ENCODE measurements at places on chromosomes 6 and 20.

- DNase-seq: no peak
Observed at GRCh38 chr6:169162249-169162648, 91.4 kb downstream of the THBS2 start.

- DNase-seq: no peak
Observed at GRCh38 chr6:166418691-166419143, 36.0 kb upstream of the MPC1 start.

GRCh38 chr20:16848061-16848460 lies 99.9 kb downstream of the OTOR start:
- DNase-seq: no peak

DNA sequence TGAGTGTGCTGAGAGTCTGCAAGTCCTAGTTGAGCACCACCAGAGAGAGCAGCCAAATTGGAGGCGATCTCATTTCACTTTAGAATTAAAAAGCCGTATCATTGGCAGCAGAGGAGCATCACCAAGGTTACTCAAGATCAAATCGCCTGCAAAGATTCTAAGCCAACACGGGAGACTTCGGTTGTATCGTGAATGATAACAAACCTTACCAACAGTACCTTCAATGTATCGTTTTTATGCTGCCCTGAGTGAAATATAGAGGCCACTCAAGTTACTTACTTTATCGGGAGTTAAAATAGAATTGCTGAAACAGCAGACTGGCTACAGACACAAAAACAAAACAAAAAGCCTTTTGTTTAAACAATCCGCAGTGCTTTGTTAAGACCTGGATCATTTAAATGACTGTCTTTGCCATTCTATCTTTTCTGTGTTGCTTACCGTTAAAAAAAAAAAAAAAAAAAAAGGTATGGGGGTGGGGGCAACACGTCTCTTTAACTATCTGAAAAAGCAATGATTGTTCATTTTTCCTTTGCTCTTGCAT lies 14.2 kb downstream of the NHSL1 start:
- no peak for DNase-seq

DNA sequence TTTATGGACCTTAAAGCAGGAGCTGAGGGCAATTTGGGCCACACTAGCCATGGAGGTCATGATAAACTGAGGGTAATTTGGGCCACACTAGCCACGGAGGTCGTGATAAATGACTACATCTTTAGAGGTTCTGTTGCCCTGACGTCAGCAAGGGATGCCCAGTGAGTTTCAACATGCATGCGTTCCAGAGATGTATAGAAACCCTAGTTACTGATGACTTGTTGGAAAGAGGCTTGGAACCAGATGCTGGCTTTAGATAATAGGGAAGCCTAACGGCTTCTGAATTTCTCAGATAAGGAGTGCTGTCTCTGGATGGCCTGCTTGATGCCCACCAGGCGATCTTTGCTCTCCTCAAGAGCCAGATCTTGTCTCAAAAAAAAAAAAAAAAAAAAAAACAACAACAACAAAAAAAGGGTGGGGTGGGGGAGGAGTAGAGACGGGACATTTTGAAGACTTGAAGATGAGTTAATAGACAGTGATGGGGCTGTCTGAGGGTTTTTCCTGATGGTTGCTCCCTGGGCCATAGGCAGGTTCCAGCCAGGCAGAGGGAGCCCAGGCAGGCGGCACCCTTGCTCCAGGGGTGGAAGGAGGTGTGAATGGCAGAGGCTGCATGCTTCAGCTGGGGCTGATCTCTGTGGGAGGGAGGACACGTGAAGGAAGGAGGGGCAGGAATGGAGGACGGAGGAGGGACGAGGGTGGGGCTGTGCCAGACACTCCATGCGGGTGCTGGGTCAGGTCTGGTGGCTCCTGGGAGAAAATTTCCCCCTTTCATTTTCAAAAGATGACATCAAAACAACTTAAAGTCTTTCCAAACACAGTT lies 27.0 kb upstream of the FRMD1 start:
- no peak for DNase-seq

GRCh38 chr6:139540276-139540675 lies 165.8 kb upstream of the CITED2 start:
- DNase-seq: no peak

DNA sequence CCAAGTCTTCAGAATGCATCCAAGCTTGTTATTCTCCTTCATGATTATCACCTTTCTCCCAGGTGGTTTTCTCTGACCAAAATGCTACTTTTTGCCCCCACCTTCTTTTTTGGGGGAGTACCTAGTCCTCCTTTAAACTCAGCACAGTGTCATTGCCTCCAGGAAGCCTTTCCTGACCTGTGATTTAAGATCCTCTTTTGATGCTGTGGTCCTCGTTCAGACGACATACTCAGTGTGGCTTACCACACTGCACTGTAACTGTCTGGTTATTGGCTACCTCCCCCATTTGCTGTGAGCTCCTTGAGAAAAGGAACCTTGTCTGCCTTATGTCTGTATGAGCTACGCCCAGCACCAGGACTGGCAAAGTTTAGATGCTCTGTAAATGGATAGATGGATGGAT lies 14.6 kb downstream of the SAYSD1 start:
- DNase-seq: no peak

DNA sequence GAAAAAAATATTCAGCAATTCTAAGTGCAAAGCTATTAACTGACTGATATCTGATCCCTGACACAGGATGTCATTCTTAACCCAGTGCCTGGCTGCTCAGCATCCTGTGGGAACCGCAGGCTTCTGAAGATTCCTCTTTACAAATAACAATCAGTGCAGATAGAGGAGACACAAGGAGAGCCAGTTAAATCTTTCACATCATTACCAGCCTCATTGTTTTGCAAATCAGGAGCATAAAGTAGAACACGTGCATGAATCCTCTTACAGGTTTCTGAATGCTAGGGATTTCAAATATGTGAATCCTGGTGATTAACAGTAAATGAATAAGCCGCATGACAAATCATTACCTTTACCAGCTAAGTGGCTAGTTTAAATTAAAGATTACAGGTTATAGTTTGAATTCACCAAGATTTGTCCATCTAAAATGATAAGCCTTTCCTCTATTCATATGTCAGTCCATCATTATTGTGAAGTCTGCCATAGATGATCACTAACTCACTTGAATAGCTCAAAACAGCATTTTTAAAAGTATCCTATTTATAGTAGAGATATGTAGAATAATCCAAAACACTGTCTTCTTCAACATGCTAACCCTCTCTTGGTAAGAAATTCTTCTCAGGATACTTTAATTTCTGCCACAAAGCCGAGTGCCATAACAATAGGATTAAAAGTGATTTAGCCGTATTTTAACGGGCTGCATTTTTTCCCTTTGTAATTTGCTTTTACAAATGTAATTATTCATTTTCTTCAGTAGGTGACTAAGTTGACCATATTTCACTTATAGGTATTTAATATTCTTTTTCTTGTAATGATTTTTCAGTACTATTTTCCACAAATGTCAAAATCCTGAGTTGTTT lies 367.3 kb upstream of the EPHA7 start:
- peak; percentile 66 for DNase-seq

DNA sequence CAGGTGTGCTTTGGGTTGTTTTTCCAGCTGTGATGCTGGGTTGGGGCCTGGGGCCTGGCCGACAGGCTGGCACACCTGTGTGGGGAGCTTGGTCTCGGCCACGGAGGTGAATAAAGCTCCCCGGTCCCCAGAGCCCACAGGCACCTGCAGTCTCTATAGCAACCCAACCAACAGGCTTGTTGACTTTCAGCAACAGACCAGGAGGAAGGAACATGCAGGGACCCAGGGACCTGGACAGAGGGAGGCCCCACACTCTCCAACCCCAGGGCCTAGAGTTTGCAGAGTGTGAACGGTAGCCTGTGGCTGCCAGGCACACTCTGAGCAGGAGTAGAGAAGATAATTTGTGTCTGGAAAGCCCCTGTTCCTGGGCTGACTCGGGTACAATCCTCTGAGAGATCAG lies 14.6 kb upstream of the SYNJ2 start:
- no peak for DNase-seq
